ENCODE measurements at places on chromosomes 6 and 20. TPM values are rescaled to one million over a fixed set of nuclear protein-coding genes. Genes with fewer than 3 reads are reported as not detected.

- DNase-seq = no peak
These were observed 6.0 kb downstream of the SRC start for GRCh38 chr20:37351689-37352607.

DNA sequence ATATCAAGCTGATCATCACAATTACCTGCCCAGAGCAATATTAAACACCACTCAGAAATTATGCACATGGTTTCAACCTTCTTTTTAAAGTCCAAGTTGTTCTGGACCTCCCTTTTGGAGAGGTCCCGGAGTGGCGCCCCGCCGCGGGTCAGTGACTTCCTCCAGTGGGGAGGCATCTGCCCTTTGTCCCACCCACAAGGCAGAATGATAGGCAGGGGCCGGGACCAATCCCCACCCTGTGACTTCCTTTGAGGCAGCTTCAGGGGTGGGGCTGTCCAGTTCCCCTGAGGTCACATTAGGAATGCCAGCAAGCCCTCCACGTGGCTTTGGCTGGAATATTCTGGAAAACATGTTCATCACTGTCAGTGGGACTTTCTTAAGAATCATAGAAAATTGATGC lies 207.0 kb downstream of the ANKRD60 start:
- DNase-seq = no peak

DNA sequence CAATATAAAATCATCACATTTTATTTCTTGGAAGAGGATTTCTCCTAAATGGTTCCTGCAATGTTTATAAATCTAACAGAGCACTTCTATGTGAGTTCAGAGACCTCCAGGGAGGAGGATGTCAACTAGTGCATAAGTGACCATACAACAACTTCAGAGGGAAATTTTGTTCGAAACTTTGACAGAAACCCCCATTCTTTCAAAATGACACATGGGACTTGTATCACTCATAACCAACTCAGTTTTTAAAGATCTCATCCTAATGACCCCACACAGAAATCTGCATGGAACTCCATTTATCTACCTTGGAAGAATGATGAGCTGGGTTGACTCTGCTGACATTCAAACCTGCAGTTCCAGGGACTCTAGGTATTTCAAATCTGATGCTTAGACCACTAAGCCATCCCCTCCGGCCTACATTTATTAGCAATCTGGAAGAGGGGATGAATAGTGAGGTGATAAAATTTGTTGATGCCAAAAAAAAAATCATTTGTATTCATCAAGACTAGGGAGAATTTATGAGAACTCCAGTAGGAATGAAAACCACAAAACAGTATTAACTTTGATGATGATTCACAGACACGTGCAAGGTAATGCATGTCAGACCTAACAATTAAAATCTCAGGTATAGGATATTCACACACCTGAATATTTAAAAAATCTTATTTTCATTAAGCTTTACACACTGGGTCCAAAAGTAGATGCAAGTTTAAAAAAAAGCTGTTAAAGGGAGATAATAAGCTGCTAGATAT lies 153.0 kb downstream of the REV3L start:
- DNase-seq = peak; percentile 63

DNA sequence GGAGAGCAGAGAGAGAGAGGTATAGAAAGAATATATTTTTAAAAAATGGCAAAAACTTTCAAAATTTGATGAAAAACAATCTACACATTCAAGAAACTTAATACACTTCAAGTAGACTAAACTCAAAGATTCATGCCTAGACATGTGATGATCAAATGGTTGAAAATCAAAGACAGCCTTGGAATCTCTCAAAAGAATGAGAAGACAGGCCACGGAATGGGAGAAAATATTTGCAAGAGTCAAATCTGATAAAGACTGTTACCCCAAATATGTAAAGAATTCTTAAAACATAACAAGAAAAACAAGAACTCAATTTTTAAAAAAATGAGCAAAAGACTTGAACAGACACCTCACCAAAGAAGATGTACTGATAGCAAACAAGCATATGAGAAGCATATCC lies 49.7 kb downstream of the THEMIS start:
- peak; percentile 46 for DNase-seq

GRCh38 chr20:63968928-63969760 lies 586 bp downstream of the ZNF512B start:
- no peak for DNase-seq

DNA sequence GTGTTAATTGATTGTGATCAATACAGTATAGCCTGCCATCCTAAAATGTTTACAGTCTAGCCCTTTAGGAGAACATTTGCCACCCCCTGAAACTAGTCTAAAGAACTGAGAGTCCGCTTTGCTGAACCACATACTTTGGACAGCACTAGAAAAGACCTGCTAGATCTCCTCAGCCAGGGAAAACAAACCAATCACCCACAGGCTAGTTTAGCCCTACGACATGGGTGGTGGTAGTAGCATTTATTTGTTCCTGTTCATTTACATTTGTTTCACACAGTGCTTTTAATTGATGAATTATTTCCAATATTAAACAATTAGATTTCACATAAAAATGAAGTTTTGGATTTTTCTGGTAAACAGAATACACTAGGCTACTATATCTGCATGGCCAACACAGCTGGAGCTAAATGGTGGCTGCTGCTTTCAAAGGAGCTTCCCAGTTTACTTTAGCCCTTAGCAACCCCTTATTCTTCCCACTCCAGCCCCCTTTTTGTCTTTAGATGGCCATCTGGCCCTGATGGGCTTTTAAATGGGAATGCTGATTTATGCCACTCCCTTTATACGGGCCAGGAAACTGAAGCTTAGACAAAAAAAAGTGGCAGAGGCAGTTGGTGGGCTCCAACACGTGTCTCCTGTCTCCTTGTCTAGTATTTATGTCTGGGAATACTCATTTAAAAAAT lies 72.4 kb downstream of the ADGRG6 start:
- DNase-seq = no peak

GRCh38 chr20:59414936-59415623 lies 114.7 kb downstream of the EDN3 start:
- no peak for DNase-seq

- no peak for DNase-seq
These were observed 18.2 kb upstream of the ECI2 start for GRCh38 chr6:4153514-4153985.

GPX6 gene
- total RNA-seq = not detected

RPS6KA2 gene
- total RNA-seq = 8.3 TPM

BFSP1 gene
- total RNA-seq = 1.4 TPM

ZC3H12D gene
- total RNA-seq = 0.10 TPM
